ENCODE measurements at places on chromosomes 12 and 14.

DNA sequence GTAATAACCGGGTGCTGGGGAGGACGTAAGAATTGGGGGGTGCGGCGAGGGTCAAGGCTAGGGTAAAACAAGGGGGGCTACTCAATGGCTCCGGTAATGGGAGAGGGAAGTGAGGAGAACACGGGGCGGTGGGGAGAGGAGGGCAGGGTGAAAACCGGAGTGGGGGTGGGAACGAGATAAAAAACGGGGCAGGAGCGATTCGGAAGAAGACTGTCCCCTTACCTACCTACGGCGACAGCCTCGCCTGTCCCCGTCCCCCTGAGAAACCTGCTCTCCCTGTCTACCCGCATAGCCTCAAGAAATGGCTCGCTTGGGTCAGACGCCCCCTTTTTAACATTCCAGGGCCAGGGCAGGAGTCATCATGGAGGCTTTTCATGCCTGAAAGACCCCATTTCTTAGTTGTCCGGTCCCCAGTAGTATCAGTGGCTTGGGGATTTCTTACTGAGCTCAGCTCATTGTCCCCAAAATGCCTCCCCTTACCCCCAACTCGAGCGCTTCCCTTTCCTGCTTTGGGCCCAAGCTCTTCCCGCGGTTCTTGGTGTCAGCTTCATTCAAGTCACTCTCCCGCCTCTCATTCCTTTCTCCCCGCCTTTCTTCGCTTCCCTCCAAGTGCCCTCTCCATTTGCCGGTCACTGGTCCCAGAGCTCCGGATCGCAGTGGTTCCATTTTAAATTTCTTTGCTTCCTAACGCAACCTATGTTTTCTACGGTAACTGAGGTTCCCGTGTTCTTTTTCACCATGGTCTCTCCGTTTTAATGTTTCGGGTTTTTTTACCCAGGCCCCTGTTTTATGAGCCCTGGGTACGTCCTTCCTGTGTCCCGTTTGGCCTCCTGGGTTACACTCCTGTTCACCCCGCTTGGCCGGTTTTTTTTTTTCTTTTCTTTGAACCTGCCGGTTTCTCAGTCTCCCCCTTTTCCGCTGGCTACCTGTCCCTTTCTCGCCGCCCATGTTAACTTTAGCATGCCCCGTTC lies 1.2 kb upstream of the WSB2 start:
- no peak for DNase-seq

GRCh38 chr12:107655281-107656065 lies 30.1 kb upstream of the PWP1 start:
- DNase-seq: no peak

- DNase-seq: no peak
Measured at GRCh38 chr12:54282949-54283593, 2.5 kb downstream of the HNRNPA1 start.

- no peak for DNase-seq
Measured at GRCh38 chr12:94488463-94488862, 28.8 kb upstream of the CEP83 start.

DNA sequence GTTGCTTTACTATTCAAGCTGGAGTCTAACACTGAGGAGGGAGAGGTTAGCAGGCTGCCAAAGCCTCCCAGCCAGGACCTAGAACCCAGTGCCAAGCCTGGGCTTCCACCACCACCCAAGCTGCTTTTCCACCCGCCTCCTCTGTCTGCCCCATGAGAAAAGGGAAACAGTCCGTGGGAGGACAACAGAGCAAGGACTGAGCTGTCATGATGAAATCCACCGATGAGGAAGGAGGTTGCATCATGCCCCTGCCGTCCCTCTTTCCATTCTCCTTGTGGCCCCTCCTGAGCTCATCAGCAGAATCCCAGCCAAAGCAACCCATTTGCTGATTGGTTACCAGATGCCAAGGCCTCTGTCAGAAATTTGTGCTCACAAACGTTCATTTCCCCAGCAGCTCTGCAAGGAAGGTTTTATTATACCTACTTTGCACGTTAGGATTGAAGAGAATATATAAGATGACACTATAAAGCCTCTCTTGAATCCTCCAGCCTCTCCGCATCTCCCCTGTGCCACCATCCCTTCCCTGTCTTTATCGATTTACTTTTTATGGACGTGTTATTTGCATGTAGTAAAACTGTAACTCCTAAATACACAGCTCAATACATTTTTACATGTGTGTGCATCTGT lies 6.3 kb upstream of the SERPINA1 start:
- DNase-seq: no peak

Measured in activated T-helper 1 cell treated with anti-CD3 and anti-CD28 coated beads, Interleukin-2, amount 50 U/mL, for 16 hours (primary cell).